Stimulated activated naive CD4-positive, alpha-beta T cell treated with Interleukin-2 at 50 U/mL for 16 hours (primary cell): ENCODE measurements at places on chromosomes 16 and 17.
A peak's percentile ranks its signal among the peaks of the same experiment; 100 is the strongest.

DNA sequence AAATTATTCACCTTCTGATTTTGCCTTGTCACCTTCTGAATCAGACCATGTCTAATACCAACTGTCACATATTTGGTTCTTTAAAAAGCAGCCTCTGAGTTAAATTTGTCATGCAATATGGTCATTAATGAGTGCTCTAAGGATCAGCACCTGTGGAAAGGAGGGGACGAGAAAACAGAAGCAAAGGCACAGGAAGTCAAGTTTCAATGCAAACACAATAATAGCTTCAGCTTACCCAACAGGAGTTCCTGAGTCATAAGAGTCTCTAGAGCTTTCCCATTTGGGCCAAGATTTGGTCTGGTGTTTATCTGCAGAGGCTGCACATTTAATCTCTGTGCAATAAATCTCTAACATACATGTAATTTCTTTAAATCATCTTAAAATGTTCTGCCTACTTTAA lies 889.8 kb downstream of the CDH8 start:
- DNase-seq: no peak

DNA sequence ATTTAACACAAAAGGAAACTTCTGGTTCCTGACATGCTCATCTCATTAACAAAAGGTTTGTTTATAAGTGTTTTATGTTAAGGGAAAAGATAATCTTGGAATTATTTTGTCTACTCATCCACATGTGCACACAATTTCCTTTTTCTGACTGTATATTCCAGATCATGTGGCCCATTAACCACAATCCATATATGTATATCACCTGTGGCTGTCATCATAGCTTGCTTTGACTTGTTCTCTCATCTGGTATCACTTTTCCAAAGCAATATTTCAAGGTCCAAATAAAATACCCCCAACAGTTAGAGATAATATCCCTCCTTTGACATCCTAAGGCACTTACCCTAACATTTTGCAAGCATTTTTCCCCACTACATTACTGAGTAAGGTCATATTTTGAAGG lies 856.1 kb downstream of the CDH11 start:
- DNase-seq: no peak

DNA sequence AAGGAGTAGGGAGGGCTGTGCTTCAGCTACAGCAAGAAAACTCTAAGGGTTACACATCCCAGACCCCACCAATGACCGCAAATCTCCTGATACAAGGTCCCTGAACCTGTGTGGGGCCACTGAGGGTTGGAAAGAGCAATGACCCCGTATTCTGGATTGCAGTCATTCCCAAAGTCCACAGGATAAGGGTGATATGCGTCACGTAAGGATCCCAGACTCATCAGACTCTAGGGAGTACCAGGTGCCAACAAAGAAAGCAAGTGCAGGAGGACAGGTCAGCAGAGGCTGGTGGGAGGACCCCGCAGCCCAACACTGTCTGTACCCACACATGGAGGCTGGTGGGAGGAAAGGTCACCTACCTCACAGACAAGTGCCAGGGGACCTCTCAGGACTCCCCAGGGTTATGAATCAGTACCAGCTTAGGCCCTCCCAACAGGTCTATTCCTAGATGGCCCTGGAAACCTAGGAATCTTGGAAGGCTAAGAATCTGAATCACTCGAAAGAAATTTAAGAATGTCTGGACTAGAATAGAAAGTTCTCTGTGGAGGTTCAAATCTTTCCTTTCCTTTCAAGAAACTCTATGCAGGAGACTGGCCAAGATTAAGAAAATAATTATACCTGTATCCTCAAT lies 16.2 kb downstream of the PITPNA start:
- no peak for DNase-seq

GRCh38 chr17:17950806-17951205 lies 21.4 kb downstream of the TOM1L2 start:
- DNase-seq: no peak

GRCh38 chr17:81859906-81860755 lies at the start of gene P4HB:
TSS of gene P4HB (minus strand) at chr17:81860535. CDS start at chr17:81860471, 64 bp downstream.
- DNase-seq: no peak

DNA sequence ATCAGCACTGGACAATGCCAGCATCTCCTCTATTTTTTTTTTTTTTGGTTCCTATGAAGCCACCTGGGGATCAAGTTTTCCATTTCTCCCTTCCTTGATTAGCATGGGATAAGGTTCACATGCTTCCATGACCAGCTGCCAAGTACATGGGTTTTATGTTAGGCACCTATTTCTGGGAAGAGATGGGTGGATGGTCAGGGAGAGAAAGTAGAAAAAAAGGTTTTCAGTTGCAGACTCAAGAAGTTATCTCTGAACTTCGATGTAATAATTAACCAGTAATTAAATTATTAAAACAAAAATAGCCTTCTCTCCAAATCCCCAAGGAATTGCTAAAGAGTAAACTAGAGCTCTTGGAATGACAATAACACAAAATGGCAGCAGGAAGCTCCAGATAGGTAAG lies 164.9 kb upstream of the MAF start:
- DNase-seq: no peak

DNA sequence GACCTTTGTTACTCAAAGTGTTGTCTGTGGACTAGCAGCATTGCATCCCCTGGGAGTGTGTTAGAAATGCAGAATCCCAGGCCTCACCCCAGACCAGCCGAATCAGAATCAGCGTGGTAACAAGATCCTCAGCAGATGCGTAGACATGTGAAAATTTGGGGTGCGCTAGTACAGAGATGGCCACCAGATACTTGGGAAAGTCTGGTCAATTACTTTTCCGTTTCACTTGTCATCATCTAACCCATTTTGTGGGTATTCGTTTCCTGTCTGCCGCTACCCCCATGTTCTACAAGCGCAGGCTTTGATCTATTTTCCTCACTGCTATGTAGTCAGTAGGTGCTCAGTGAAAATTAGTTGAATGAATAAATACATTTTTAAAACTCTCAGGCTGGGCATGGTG lies 33.1 kb upstream of the HERPUD1 start:
- DNase-seq: no peak

DNA sequence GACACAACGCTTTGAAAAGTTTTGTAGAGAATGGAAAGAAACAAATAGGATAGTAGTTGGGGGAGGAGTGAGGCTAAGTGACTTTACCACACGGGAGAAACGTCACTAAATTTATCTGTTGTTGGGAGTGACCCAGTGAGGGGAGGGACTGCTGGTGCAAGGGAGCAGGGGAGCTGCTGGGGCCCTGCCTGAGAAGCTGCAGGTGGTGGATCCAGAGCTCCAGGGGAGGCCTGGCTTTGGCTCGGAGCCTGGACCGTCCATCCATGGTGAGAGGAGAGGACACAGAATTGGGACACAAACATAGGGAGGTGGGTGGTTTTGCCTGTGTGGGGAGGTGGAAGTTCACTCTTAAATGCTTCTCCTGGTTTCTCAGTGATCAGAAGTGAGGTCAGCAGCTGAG lies 107.6 kb downstream of the GOSR1 start:
- no peak for DNase-seq

- no peak for DNase-seq
Measured at GRCh38 chr17:6072611-6073010, 2.4 kb downstream of the WSCD1 start.

- no peak for DNase-seq
Measured at GRCh38 chr17:64492481-64493109, 4.3 kb downstream of the POLG2 start.

DNA sequence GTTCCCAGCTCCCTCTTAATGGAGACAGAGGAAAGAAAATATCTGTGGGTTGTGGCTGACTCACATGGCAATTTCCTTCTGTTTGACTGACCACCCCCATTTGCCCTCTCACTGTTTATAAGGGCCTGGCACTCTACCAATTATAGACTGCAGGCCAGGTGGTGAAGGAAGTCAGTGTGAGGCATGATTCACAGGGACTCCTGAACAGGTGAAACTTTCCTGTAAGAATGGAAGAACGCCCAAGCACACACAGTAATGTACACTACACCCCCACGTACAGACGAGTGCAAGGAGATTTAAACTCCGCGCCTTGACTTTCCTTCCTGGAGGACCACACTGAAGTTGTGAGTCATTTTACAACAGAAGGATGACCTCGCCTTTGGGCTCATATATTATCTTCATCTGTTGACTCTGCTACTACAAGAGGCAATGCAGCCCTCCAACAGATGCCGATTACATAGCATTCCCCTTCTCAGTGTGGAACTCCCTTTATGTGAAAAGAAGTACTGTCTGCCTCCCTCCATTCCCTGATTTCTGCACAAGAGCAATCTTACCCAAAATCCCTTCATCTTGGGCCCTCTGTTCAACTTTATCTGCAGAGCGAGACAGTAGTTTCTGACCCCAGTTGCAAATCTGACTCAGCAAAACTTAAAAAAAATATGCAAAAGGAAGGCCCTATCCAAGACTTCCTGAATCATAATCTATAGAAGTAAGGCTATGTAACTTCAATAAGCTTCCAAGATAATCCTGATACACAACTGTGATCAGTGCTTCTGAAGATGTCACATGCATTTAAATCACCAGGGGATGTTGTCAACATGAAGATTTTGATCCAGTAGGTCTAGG lies 163.6 kb downstream of the SHISA6 start:
- no peak for DNase-seq

GRCh38 chr16:75265911-75266701 lies 14.7 kb upstream of the BCAR1 start:
- DNase-seq: no peak

DNA sequence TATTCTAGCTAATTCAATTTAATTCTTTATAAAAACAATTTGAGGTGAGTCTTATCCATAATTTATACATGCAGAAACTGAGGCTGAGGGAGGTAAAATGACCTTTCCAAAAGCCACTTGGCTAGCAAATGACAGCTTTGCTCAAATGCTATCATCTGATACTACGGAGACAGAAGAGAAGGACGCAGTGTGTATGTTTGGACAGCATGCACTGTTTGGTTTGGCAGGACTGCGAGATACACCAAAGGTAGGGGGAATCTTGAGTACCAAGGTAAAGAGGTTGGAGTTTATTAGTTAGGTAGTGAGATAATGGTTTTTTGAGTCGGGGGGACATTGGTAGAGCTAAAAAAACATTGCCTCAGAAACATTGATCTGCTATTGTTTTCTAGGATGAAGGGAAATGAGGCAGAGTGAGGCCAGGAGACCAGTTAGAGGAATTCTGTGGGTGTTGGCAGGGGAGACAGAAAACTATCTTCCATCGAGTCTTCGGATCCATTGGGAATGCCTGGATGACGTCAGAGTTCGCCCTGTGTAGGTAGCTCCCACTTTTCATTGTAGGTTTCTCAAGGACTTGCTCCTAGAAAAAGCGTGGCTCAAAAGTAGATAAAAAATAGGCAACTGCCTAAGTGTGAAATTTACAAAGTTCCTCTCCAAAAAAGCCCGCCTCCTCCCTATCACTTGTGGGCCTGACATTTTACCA lies 2.5 kb upstream of the HS3ST4 start:
- no peak for DNase-seq

DNA sequence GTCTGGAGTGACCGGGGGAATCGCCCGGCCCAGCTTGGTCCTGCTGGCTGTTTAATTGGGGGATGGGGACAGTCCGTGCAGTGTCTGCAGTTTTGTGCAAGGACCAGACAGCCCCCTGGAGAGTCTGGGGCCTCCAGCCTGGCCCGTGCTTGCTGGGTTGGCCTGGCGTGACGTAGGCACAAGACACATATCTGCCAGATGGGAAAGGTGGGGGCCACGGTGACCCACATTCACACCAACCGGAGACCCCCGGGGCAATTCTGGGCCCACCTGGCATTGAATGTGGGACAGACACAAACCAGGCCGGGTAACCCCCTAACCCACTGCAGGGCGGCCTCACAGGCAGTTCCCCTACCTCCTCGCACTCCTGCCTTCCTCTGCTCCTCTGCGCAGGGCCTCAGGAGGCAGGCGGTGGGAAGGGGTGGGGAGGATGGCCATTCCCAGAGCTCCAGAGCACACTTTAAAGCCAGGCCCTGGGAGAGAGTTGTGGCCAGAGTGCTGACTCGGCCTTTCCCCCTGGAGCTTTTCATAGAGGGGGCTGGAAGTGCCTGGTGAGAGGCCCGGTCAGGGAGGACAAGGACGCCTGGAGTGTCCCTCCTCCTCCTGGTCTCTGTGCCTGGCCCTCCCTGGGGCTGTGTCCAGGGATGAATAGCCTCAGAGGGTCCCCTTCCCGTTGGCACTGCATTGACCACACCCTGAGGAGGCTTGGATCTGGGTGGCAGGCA lies 1.5 kb downstream of the MRC2 start:
- DNase-seq: no peak

- DNase-seq: no peak
Measured at GRCh38 chr16:75401691-75402090, 31.6 kb downstream of the CFDP1 start.

GRCh38 chr17:57760046-57760445 lies 14.9 kb upstream of the CCDC182 start:
- no peak for DNase-seq

GRCh38 chr17:79808763-79809529 lies 12.1 kb upstream of the CBX8 start:
- no peak for DNase-seq

DNA sequence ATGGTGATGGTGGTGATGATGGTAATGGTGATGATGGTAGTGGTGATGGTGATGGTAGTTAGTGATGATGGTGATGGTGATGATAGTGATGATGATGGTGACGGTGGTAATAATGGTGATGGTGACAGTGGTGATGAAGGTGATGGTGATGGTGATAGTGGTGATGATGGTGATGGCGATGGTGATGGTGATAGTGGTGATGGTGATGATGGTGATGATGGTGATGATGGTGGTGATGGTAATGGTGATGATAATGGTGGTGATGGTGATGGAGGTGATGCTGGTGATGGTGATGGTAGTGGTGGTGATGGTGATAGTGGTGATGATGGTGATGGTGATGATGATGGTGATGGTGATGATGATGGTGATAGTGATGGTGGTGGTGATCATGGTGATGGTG lies 148.7 kb upstream of the TNRC6C start:
- DNase-seq: no peak

- DNase-seq: no peak
Measured at GRCh38 chr16:59180083-59180476, 446.0 kb upstream of the GOT2 start.

GRCh38 chr16:68089067-68089466 lies 3.9 kb downstream of the NFATC3 start:
- no peak for DNase-seq

GRCh38 chr17:67121316-67121891 lies 77.0 kb downstream of the CACNG1 start:
- DNase-seq: no peak

GRCh38 chr17:13024526-13025257 lies 6.9 kb upstream of the ELAC2 start:
- peak; percentile 31 for DNase-seq

GRCh38 chr17:41103896-41104295 lies 1.3 kb upstream of the KRTAP4-9 start:
- no peak for DNase-seq

DNA sequence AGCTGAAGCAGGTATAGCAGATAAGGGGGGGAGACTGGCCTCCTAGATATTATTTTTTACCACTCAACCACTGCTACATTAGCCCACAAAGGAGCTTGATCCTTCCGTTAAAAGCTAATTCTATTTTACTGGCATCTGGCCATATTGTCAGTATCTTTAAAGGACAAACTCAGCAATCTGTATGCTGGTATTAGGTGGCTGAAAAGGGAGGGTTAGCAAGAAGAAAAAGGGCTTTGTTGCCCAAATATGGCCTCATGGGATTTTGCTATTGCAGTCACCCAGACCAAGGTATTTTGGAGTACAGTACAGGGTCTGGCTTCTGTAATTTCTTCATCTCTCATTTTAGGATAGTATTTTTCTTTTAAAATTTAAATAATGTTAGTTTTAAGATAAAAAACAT lies 14.4 kb downstream of the RFWD3 start:
- DNase-seq: no peak
